ENCODE measurements at places on chromosomes 12 and 14.

- DNase-seq = no peak
These were observed 1290.1 kb downstream of the AACS start for GRCh38 chr12:126355346-126355745.

DNA sequence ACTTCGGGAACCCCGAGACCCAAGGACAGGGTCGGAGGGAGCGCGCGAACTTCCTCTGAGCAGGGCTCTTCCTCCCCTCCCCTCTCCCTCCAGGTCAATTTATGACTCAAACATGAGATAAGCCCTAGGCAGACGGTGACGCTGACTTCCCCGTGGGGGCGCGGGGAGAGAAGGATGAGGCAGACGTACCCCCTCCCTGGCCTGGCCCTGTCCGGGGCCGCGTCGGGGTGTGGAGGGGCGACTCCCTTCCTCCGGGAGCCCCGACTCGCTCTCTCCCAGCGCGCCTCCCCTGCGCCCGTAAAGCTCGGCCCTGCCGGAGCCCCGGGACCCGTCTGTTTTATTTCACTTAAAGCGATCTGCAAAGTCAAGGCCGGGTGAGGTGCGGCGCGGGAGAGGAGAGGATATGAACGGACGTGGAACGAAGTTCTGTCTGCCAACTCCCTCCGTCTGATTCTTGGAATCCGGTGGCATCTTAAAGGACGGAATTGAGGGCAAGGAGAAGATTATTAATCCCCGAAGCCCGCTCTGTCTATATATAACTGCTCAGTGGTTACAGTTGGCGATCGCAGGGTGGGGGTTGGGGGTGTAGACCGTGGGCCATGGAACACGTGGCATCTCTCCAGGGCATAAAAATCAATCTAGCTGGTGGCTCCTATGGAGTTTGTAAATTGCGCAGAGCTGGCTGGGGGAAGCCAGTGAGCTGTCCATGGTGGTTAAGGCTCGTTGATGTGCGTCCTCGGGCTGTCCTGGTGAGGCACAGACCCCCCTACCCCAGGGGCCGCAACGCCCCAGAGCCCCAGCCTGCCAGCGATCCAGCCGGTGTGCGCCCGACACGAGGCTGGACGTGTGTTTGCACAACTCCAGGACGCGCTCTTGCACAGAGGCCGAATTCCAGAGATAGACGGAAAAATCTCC is 2.9 kb upstream of the PTHLH start:
- no peak for DNase-seq

DNA sequence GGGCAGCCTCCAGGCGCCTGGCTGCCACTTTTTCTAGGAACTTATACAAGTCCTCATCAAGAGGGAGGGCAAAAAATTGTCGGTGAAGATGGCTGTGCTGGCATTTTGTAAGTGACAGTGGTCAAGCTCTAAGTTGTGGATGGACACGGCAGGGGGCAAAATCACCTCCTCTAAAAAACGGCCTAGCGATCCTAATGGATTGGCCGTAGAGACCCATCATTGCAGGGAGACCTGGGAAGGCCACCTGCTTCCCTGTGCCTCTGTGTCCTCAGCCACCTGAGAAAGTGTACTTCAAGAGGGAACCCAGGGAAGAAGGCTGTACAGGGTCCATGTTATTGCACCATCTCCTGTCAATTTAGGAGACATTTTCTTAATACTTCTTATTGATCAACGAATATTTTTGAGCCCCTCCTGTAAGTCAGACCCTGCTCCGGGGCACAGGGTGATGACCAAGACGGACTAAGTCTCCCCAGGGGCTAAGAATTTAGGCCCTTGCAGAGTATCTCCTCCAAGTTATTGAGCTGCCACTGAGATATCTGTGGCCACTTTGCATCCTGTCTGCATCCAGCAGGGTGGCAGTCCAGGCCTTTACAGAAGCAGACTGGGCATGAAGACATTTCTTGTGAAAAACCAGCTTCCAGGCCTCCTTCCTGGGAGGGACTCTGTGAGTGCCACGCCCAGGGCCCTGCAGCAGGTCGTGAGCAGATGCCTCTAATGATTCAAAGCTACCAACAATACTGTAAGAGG is 40.5 kb downstream of the PSMA6 start:
- no peak for DNase-seq

- DNase-seq = no peak
These were observed 723.7 kb upstream of the USP15 start for GRCh38 chr12:61536525-61536924.

DNA sequence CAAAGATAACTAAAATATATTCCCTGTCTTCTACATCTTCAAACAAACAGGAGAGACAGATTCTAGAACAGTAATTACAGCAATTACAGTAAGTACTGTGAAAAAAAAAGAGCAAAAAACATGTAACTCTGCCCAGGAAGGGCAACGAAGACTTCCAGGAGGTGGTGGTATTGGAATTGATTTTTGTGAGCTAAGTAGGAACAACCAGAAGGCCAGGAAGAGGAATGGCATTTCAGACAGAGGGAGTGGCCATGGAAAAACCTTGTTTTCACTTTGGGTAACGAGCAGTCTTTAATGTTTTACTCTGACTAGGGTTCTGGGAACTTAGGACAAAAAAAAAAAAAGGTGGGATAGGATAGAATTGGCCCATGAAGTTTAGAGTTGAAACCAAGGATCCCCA is 196.3 kb upstream of the PLEKHG7 start:
- DNase-seq = no peak

GRCh38 chr12:53223389-53224060 is 8.5 kb downstream of the RARG start:
- no peak for DNase-seq

DNA sequence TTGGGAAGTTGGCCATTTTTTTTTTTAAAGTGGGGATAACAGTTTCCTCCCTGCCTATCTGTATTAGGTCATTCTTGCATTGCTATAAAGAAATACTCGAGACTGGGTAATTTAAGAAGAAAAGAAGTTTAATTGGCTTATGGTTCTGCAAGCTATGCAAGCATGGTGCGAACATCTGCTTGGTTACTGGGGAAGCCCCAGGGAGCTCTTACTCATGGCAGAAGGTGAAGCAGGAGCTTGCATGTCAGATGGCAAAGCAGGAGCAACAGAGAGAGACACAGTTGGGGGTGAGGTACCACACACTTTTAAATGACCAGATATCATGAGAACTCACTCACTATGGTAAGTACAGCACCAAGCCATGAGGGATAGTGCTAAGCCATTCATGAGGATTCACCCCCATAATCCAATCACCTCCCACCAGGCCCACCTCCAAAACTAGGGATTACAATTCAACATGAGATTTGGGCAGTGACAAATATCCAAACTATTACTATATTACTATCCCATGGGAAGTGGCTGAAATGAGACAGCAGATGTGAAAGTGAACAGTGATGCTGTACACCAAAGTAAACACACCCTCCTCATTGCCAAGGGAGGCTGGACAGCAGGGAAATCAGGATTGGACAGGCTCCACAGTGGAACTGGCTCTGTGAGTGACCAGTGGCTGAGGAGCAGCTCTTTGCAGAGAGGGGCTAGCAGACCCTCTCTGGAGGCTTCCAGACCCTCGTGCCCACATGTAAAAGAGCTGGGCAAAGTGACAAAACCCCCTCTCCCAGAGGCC is 40.5 kb downstream of the CRACR2A start:
- no peak for DNase-seq

GRCh38 chr14:88005978-88006851 is 1.3 kb downstream of the GPR65 start:
- no peak for DNase-seq

GRCh38 chr12:39972119-39972518 is 133.8 kb downstream of the SLC2A13 start:
- DNase-seq = no peak

- DNase-seq = no peak
These were observed 226.8 kb upstream of the HMGA2 start for GRCh38 chr12:65597527-65597926.

DNA sequence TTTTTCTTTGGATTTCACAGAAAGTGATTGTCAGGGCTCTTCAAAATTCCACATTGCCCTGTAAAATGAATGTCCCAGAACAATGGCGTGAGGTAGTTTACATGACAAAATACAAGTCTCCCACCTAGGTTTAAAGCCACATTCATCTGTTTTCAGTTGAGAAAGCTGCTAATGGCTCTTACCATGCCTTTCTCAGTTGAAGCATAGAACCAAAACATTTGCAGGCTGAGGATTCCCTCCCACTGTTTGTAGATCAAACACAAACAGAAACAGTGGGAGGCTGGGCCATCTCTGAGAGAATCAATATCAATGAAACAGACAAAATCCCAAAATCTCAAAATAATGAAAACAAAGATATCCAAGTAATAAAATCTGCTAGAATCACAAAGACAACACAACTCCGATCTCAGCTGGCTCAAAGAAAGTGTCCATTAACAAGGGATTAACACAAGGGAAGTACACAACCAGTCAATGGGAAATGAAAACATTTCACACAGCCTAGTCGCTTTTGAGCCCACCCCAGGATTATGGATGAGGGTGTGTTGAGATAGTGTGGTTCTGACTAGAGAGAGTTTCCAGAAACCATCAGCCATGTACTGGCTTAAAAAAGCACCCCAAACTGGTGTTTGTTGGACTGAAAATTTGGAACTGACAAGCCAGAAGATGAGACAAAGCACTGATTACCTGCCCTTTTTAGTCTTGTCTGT is 54.5 kb upstream of the TMEM260 start:
- DNase-seq = no peak

GRCh38 chr14:85421186-85421877 is 108.6 kb upstream of the FLRT2 start:
- DNase-seq = no peak

DNA sequence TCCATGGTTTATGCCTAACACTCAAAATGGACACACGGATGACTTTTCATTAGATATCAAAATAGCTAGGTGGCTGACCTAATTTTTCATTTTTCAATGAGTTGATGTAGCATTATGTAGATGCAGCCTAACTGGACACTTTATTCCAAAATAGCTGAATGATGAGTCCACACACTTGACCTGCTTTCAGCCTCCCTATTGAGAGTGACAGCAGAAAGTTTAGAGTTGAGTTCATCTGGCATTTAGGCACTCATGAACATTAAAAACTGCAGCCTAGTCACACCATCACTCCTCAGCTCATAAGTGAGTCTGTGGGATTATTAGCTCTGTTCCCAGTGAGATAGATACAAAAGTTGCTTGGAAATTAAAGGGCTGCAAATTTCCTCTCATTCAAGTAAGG is 307.3 kb upstream of the PRKD1 start:
- no peak for DNase-seq

GRCh38 chr12:123910761-123911193 is 61.9 kb downstream of the CCDC92 start:
- DNase-seq = no peak

GRCh38 chr12:121925358-121925695 is 6.9 kb downstream of the CFAP251 start:
- DNase-seq = no peak

- DNase-seq = no peak
These were observed 12.0 kb downstream of the CFAP73 start for GRCh38 chr12:113161415-113162016.

DNA sequence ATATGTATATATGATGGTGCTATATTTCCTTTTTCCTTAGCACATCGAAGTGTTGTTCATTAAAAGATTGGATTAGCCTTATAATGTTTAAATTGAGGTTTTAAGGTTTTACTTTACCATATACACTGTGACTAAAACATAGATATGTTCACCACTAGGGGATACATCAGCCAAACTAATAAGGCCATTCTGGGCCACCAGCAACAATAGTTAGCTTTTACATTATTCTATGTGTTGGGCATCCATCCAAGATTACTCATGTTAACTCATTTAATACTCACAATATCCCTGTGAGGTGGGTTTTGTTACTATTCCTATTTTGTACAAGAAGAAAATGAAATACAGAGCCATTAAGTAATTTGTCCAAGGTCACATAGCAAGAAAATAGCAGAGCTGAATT is 202.6 kb upstream of the AVPR1A start:
- no peak for DNase-seq

DNA sequence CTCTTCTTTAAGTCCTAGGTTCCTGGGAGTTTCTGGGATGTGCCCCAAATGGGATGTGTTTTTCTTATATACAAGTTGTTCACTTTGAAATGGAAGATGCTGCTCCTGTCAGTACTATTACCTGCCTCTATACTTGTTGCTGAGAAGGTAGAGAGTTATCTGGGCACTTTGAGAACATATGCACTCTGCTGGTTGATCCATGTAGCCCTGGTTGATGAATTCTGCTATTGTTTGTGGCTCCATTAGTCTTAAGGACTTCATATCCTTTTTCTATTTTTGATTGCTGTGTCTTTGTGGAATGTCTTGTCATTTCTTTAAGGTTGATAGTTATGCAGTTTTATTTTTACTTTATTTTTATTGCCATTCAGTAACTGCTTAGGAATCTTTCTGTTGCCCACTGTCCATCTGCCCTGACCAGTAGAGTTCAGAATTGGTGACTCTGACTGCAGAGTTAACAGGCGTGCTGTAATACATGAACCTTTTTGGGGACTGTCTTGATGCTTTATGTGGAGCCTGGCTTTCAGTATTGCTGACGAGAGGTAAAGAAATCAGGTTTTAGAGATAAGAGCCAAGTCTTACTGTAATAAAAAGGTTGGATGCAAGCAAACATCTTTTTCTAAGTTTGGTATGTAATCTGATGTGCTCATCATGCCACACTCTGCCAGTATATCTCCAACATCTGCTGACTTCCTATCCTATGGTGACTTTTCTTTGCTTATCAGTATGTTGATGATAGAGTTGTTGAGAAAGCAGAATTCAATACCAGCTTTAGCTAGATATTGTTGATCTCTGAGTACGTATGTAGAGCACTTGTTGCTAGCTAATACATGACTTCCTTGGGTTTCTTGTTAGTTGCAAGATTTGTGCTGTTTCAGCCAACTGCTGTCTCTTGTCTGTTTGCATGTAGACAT is 1.6 kb downstream of the GMPR2 start:
- no peak for DNase-seq

DNA sequence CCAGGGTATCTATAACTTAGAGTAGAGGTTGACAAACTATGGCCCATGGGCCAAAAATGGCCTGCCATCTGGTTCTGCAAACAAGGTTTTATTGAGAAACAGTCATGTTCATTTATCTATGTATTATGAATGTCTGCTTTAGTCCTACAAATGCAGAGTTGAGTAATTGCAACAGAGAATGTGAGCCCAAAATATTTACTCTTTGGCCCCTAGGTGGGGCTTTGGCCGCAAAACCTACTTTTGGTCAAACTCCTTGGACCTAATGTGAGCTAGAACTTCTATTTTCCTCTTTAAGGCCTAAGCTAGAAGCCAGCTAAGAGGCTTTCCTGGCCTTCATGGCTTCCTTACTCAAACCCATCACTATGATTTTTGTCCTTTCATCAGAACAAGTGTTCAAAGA is 379.1 kb downstream of the NELL2 start:
- no peak for DNase-seq

DNA sequence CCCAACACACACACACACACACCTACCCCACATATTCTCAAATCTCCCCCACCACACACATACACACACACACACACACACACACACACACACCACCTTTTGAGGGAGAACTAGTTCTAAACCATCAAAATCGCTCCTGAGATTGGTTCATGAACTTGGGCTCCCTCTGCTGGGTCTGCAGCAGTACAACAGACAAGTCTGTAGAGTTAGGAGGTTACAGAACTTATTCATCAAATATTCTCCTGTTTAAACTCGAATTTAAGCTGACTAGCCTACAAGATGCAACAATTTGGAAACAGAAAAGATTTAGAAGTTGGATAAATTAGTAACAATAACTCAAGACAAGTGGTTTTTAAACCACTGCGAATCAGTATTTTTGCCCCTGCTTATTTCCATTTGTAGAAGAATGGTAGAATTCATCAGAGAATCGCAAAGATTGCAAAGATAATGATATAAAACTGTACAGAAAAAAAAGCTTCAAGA is 136.4 kb upstream of the USP15 start:
- no peak for DNase-seq
